ENCODE measurements at places on chromosomes 12 and 14. TPM values are rescaled to one million over a fixed set of nuclear protein-coding genes. Genes with fewer than 3 reads are reported as not detected.

The FLVCR2 gene
- 0.80 TPM for polyA plus RNA-seq

The SLC2A3 gene
- polyA plus RNA-seq = 88.0 TPM

The KRT1 gene
- 0.31 TPM for polyA plus RNA-seq

The CCDC177 gene
- not detected for polyA plus RNA-seq

The ACSM4 gene
- polyA plus RNA-seq = not detected

The LRTM2 gene
- polyA plus RNA-seq = not detected

The SPTB gene
- polyA plus RNA-seq = not detected

The KERA gene
- polyA plus RNA-seq = not detected

The AKAP6 gene
- polyA plus RNA-seq = 1.5 TPM

The CLEC14A gene
- polyA plus RNA-seq = not detected

The IAPP gene
- not detected for polyA plus RNA-seq

The GPR135 gene
- 0.16 TPM for polyA plus RNA-seq

The RNFT2 gene
- polyA plus RNA-seq = 2.4 TPM

The CD163L1 gene
- not detected for polyA plus RNA-seq

The MLXIP gene
- 17.3 TPM for polyA plus RNA-seq

The ARHGEF25 gene
- polyA plus RNA-seq = not detected

The FAM90A1 gene
- not detected for polyA plus RNA-seq

The NPFF gene
- polyA plus RNA-seq = not detected

The PAX9 gene
- polyA plus RNA-seq = not detected

All from naive thymus-derived CD8-positive, alpha-beta T cell (primary cell).